ENCODE measurements at places on chromosomes 13 and 19. TPM values are rescaled to one million over a fixed set of nuclear protein-coding genes. Genes with fewer than 3 reads are reported as not detected.
A peak's percentile ranks its signal among the peaks of the same experiment; 100 is the strongest.

- no peak for DNase-seq
These were observed 345.8 kb downstream of the TEX29 start for GRCh38 chr13:111666164-111666776.

The PSENEN gene
- total RNA-seq, result 65.0 TPM

- no peak for DNase-seq
These were observed 144.8 kb downstream of the FLT1 start for GRCh38 chr13:28349907-28350654.

DNA sequence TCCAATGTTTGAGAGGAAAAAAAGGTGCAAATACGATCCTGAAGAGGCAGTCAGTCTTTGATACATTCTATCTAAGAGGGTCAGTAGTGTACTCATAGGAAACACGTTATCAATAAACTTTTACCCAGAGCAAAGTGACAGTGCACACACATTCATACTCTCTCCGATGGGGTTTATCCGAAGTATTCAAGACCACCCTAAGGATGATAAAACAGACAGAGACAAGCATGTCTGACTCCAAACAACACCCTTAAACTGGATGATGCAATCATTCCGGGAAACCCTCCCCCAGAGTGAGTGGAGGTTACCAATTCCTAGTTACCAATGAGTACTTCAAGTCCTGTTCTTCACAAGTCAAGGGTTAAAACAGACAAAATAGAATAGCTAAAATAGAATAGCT lies 79.1 kb downstream of the DNAJC3 start:
- peak; percentile 43 for DNase-seq

The THSD1 gene
- 13.3 TPM for total RNA-seq

GRCh38 chr19:57786906-57787305 lies 17.4 kb downstream of the ZNF586 start:
- DNase-seq, result no peak

The GNA15 gene
- total RNA-seq, result 32.9 TPM

GRCh38 chr13:94216476-94216875 lies 263.0 kb downstream of the DCT start:
- DNase-seq, result no peak

DNA sequence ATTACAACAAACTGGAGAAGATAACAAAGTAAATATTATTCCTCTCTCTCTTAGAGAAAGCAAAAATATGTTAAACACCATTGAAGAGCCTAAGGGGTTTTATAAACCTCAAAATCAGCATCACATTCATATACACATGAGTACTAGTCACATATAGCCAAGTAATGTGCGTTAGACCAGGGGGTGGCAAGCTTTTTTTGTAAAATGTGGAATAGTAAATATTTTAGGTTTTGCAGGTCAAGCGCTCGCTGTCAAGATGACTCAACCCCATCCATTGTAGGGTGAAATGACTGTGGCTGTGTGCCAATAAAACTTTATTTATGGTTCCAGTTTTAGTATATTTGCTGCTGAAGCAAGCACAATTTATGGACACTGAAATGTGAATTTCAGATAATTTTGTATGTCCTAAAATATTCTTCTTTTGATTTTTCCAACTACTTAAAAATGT lies 21.7 kb downstream of the RFX2 start:
- peak; percentile 65 for DNase-seq

GRCh38 chr13:38042771-38043170 lies 173.2 kb upstream of the TRPC4 start:
- no peak for DNase-seq

DNA sequence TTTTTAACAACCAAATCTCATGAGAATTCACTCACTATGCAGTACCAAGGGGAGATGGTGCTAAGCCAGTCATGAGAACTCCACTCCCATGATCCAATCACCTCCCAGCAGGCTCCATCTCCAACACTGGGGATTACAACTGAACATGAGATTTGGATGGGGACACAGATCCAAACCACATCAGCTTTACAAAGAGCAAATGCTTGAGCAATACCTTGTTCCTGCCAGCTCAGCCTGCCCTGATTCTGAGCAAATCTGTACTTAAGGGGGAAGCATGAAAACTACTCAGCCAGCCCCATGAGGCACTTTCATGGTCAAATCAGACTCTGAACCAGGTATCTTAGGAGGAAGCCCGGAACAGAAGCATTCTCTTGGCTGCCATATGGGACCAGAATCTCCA lies 259.9 kb downstream of the TBC1D4 start:
- DNase-seq, result peak; percentile 49

- DNase-seq, result peak; percentile 68
These were observed 15.8 kb downstream of the ZNF574 start for GRCh38 chr19:42091742-42092141.

The PIH1D1 gene
- 86.3 TPM for total RNA-seq

The DMKN gene
- total RNA-seq, result 90.7 TPM

DNA sequence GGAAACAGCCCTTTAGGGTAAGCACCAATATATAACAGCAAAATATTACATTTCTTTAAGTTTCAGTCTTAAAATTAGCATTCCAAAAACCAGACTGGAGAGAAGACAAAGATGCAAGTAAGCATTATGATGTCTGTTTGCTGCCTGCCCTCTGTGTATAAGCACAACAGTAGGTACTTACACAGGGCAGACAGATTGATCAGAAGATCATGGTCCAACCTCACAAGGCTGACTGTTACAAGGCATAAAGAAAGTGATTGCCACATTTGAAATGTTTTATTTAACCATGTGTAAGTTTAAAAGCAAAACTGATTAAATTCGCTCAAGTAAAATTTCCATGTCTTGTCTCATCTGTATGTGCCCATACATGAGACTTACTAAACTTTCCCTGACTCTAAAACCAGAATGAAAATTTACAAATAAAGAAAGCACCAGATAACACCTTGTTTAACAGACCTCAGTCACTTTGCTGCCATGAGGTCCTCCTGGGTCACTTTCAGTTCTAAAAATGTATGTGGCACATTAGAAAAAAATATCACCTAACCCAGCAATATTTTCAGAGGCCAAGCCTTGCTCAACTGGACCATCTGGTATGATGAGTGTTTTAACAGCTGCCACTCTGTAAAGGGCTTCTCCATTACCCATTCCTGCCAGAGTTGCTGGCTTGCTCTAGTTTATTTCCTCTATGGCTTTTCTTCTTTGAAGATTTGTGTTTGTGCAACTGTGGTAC lies 297.0 kb downstream of the RBM26 start:
- DNase-seq, result no peak
